ENCODE measurements at places on chromosomes 12 and 14.

DNA sequence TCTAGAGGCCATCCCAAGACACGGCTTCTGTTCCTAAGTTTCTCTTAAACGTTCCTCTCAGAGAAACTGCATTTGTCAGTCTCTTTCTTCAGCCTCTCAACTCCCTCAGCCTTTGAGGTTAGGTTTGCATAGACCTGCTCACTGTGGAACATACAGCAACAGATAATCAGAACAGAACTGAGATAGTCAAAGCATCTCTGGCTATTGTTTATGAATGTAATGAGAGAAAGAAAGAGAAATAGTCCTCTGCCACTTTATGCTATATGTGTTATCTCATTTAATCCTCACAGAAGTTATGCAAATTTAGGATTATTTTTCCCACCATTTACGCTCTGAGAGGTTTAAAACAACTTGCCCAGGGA, 190.6 kb downstream of the PHLDA1 start:
- DNase-seq = no peak

DNA sequence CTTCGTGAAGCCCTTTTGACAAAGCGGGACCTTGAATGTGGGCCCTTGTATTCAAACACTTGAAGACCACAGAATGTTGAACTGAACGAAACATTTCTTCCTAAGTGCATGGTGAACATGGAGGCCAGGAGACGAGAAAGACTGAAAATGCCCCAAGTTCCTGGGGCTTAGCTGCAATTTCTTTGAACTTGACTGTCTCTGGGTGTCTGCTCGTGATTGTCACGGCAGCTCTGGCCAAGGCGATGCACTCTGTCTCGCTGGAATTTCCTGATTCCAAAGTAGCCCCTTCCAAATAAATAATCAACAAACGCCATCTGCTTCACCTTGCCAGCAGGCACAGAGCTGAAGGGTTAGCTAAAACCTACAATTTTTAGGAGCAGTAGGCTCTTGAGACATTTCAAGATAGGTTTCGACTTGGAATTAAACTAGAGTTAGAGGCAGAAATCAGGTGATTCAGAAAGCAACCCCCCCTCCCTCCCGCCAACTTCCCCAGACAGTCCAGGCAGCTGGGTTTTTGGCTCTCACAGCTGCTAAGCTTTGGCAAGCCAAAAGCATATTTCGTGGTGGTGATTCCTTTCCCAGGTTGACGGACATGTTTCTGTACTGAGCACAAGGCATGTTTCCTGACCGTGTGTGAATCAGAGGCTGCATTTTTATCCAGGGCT, 13.5 kb upstream of the IRF2BPL start:
- DNase-seq = no peak

DNA sequence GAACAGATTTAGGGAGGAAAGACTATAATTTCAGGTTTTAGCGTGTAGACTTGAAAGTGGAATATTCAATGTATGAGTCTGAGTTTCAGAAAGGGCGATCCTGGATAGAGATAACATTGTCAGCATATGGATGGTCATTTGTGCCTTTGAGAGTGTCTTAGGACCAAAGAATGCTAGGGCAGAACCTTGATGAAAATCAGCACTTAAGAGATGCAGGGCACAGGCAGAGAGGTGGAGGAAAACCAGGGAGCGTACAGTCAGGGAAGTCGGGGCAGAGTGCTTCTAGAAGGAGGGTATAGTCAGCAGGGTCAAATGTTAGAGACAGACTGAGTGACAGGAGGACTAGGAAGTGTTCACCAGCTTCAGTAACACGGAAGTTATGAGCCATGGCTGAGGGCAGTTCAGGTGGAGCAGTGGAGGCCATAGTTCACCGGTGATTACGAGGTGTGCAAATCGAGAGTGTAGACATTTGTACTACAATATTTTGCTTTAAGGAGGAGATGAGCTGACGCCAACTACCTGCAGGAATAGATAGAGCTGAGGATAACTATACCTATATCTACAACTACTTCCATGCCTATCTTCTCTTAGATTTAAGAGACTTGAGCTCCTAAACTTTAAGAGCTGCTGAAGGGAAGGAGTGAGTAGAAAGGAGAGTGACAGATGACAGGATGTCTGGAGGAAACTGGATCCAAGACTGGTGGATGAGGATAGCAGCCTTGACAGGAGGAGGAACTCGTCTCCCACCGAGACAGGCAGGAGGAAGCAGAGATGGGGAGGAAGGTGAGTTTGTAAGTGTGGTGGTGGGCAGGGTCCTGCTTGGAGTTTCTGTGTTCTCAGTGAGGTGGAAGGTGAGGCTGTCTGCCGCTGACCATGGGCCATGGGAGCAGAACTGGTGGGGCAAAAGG, 6.5 kb downstream of the CBLN3 start:
- no peak for DNase-seq

- DNase-seq = no peak
Observed at GRCh38 chr12:2697057-2697800, 97.5 kb upstream of the FKBP4 start.

DNA sequence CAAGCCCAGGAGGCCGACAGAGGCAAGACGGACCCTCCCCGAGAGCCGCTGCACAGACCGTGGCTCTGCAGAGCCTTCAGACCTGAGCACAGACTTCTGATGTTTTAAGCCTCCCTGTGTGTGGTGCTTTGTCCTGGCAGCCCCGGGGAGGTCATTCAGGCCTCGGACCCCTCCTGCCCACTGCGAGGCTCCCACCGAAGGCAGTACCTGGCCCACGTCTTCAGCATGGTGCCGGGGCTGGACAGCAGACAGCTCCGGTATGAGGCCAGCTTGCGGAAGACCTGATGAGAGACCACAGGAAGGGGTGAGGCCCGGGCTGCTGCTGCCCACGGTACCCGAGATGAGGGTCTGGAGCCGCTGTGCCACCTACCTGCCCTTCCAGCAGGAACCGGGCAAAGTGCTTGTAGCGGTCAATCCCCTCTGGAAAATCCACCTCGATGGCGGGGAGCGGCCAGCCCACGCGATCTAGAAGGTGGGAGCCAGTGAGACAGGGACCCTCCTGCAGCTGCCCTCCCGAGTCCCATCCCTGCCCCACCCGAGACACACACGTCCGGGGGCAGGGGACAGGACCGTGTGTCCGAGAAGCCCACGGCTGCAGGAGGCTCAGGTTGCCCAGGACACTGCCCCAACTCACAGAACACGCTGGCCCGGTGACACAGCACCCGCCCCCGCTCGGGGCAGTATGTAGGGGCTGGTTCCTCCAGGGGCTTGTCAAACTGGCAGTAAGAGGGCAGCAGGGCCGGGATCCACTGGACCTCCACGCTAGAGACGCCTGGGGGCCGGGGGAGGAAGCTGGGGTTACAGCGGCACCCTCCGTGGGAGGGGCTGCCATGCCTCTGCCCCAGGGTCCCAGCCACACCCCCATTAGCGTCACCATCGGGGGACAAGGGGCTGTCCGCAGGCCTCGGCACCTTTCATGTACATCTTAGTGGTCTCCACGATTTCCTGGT, 35.6 kb upstream of the UBC start:
- DNase-seq = no peak

DNA sequence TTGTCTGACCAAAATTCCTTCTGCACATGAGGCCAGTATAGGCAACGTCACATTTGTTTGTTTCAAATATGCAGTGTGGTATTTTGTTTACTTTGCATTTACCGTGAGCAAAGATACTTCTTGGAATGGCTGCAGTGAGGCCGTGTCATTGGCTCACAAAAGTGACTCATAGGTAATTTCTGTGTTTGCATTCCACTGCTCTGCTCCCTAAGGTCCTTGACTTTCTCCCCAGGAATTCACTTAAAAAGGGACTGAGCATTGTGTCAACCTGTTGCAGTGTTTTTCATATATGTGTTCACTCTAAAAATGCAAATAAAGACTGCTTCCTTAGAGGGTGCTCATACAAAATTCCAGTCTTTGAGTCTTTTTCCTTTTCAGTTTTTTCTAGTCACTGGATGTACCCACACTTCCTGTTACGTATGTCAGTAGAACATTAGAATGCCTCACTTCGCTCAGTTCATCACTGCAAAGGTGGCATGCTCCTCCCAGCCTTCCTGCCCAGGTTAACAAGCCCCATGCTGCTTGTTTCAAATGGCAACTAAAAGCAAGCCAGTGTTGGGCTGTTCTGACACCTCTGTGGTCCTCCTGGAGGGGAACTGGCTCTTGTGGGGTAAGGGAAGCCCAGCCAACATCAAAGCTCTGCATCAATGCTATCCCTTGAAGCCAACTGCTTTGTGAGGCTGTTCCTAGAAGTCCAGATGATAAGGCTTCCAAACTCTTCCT, 9.1 kb downstream of the C12orf76 start:
- DNase-seq = no peak

DNA sequence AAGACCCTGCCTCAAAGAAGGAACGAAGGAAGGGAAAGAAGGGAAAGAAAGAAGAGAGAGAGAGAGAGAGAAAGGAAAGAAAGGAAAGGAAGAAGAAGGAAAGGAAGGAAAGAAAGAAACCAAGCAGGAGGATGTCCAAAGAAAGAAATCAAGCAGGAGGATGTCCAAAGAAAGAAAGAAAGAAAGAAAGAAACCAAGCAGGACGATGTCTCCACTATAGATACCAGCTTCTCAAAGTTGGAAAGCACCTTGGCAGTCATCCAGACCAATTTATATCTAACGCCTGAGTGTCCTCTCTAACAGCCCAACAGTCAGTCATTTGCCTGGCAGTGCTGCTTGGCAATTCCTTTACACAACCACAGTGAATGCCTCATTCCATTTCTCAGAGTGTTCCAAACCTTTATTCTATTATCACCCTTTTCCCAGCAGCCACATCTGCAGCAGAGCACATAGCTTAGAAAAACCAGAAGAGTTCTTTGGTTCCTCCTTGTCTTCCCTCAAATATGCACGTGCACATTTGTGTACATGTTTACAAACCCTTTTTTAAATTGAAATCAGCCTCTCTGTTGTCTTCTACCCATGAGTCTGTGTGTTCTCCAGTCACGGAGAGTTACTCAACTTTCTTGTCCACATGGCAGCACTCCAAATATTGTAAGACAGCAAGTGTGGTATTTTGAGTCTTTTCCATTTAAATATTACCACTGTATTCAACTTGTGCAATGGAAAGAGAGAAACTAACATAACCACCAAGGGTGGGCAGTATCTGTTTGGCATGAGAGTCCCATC, 138.4 kb downstream of the STXBP6 start:
- DNase-seq = no peak
